Glomerular endothelial cell (primary cell): ENCODE measurements at places on chromosomes 4 and X. TPM values are rescaled to one million over a fixed set of nuclear protein-coding genes. Genes with fewer than 3 reads are reported as not detected.

SPANXD gene
- not detected in 2 replicates for total RNA-seq

ARSJ gene
- total RNA-seq, result 64.8 and 66.1 TPM in 2 replicates

LONRF3 gene
- total RNA-seq, result 3.4 and 5.2 TPM in 2 replicates

PCYT1B gene
- under 0.01 TPM in 1 of 2 replicates, not detected in the other for total RNA-seq

PDZD4 gene
- total RNA-seq, result 0.10 and 0.12 TPM in 2 replicates

NXF2B gene
- total RNA-seq, result not detected in 2 replicates

MAGEA6 gene
- not detected in 2 replicates for total RNA-seq

BMX gene
- 3.3 and 24.9 TPM in 2 replicates for total RNA-seq

USP17L11 gene
- total RNA-seq, result not detected in 2 replicates

PLP1 gene
- total RNA-seq, result not detected in 2 replicates

FGD1 gene
- total RNA-seq, result 8.3 and 12.5 TPM in 2 replicates

GPC4 gene
- 2.9 and 3.7 TPM in 2 replicates for total RNA-seq

STK26 gene
- total RNA-seq, result 2.8 and 4.4 TPM in 2 replicates

HTN1 gene
- total RNA-seq, result not detected in 2 replicates

HSFX1 gene
- total RNA-seq, result 1.2 and 2.1 TPM in 2 replicates

SNX25 gene
- 17.3 and 17.4 TPM in 2 replicates for total RNA-seq

CXorf49 gene
- total RNA-seq, result not detected in 2 replicates

HTRA3 gene
- total RNA-seq, result 62.7 and 74.5 TPM in 2 replicates

ERAS gene
- total RNA-seq, result not detected in 2 replicates

DAPP1 gene
- not detected in 2 replicates for total RNA-seq

PROM1 gene
- total RNA-seq, result 4.9 and 5.4 TPM in 2 replicates

AFM gene
- total RNA-seq, result not detected in 2 replicates

ESX1 gene
- not detected in 2 replicates for total RNA-seq

ERCC6L gene
- 1.2 and 2.0 TPM in 2 replicates for total RNA-seq

BEND2 gene
- not detected in 2 replicates for total RNA-seq

VSIG4 gene
- total RNA-seq, result not detected in 2 replicates

CXCL9 gene
- not detected in 2 replicates for total RNA-seq

MAGEA2 gene
- total RNA-seq, result not detected in 2 replicates

MYOZ2 gene
- 0.06 and 0.10 TPM in 2 replicates for total RNA-seq

TLR8 gene
- not detected in 2 replicates for total RNA-seq

CLDN34 gene
- 0.19 and 0.35 TPM in 2 replicates for total RNA-seq

SLC30A9 gene
- total RNA-seq, result 43.0 and 48.6 TPM in 2 replicates

MAGEH1 gene
- 23.8 and 27.7 TPM in 2 replicates for total RNA-seq

ATOH1 gene
- not detected in 2 replicates for total RNA-seq

TMEM33 gene
- 27.8 and 53.3 TPM in 2 replicates for total RNA-seq

APBB2 gene
- total RNA-seq, result 122 and 124 TPM in 2 replicates

LRRC66 gene
- total RNA-seq, result 0.10 and 0.58 TPM in 2 replicates

GAGE1 gene
- total RNA-seq, result not detected in 2 replicates

FRMPD4 gene
- not detected in 2 replicates for total RNA-seq
